ENCODE measurements at places on chromosomes 4 and X.
A peak's percentile ranks its signal among the peaks of the same experiment; 100 is the strongest.

- no peak for DNase-seq
These were observed 674.9 kb downstream of the SMARCA1 start for GRCh38 chrX:128848374-128848773.

DNA sequence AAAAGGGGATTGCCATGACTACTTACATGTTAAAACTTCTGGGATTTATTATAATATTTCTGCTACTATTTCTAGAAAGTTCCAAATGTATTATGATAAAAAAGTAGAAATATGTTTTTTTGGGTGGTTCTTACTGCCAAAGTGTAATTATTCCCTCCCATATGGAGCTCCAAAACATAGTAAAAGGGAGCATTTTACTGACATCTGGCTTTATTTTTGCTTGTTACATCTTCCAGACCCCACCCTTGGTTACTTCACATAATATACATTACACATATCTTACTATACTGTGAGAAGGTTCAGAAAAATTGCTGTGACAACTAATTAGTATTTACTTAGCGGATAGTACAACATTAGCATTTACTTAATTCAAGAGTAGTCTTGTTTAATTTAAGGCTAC lies 205.1 kb upstream of the TLL1 start:
- no peak for DNase-seq

DNA sequence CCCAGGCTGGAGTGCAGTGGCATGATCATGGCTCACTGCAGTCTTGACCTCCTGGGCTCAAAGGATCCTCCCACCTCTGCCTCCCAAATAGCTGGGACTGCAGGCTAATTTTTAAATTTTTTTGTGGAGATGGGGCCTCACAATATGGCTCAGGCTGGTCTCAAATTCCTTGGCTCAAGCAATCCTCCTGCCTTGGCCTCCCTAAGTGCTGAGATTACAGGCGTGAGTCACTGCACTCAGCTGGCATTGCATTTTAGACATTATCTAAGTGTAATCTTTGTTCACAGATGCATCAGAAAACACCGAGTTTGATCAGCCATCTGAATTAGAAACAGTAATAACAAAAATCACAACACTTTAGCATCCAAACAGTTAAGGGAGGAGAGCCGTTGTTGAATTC lies 53.4 kb upstream of the CBR4 start:
- no peak for DNase-seq

- DNase-seq: no peak
These were observed 688 bp upstream of the EVC start for GRCh38 chr4:5710065-5710960.

DNA sequence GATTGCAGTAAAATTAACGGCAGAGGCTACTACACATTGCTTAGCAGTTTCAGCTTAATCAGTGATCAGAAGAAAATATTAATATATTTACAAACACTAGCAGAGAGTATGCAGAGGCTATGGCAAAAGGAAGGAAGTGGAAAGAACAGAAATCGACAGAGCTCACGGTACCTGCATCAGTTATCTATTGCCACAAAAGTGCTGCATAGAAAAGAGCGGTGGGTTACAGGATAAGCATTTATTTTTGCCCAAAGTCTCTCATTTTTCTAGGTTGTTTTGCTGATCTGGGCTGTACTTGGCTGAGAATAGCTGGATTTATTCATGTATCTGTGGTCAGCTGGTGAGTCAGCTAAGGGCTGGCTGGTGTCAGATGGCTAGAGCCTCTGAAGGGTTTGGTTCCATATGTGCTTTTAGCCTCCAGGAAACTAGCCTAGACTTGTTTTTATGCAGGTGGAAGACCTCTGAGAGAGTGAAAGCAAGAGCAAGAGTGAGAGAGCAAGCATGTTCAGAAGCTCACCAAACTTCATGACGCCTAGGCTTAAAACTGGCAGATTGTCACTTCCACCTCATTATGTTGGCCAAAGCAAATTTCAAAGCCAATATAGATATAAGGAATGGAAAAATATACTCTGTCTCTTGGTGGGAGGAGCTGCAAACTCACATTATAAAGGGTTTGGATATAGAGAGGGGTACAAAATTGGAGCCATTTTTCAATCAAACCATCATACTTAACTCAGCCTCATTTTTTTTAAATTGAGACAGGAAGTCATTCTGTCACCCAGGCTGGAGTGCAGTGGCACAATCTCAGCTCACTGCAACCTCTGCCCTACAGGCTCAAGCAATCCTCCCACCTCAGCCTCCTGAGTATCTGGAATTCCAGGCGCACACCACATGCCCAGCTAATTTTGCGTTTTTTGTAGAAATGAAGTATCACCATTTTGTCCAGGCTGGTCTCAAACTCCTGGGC lies 153.2 kb upstream of the RPL34 start:
- DNase-seq: no peak

DNA sequence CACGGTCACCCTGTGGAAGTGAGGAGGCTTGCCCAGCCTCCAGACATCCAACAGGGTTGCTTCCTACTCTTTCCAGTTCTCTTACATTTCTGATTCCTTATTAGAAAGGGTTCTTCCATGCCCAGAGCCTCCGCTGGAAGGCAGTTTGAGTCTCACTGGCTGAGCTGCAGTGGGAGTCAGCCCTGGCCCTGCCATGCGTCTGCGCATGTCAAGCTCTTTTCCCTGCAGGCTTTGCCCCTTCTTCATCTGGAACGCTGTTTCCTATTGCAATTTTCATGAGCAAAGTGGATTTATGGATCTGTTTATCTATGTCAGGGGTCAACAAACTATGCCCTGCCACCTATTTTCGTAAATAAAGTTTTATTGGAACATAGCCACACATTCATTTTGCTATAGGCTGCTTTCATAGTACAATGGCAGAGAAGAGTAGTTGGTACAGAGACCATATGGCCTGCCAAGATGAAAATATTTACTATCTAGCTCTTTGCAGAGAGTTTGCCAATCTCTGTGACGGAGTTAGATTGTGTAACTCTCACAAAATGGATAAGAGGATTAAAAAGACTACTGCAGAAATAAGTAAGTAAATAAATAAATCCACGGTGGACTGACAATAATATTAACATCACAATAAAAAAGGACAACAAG lies 3.9 kb upstream of the CHRNA9 start:
- no peak for DNase-seq

- no peak for DNase-seq
These were observed 974.9 kb downstream of the RPA4 start for GRCh38 chrX:97858592-97858991.

- no peak for DNase-seq
These were observed 31.6 kb downstream of the ETDC start for GRCh38 chrX:135340831-135341230.

DNA sequence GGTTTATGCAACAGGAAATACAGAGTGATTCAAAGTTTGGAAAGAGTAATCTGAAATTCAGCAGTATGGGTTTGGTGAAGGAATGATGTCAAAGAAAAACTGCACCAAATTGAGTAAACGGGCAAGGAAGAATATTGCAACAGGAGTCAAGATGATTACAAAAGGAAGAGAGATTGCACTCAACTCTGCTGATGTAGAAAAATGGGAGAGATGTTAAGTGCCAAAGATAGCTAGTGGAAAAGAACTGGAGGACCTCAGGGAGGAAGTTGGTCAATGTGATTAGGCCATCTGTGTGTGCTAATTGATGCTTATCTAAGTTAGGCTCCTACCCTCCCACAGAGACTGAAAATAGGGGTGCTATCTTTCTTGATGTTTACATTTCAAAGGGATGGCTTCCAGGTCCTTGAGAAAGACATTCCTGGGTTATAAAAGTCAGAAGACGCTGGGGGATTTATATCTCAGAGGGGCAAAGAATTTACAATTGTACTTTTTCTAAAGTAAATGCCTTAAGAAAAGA lies 167.4 kb upstream of the FAM47A start:
- no peak for DNase-seq

GRCh38 chrX:54085666-54086065 lies 41.4 kb upstream of the PHF8 start:
- DNase-seq: no peak

- peak; percentile 77 for DNase-seq
These were observed 3.4 kb upstream of the AVPR2 start for GRCh38 chrX:153900831-153901752.

- no peak for DNase-seq
These were observed 21.6 kb downstream of the SYNPO2 start for GRCh38 chr4:118910221-118910620.

DNA sequence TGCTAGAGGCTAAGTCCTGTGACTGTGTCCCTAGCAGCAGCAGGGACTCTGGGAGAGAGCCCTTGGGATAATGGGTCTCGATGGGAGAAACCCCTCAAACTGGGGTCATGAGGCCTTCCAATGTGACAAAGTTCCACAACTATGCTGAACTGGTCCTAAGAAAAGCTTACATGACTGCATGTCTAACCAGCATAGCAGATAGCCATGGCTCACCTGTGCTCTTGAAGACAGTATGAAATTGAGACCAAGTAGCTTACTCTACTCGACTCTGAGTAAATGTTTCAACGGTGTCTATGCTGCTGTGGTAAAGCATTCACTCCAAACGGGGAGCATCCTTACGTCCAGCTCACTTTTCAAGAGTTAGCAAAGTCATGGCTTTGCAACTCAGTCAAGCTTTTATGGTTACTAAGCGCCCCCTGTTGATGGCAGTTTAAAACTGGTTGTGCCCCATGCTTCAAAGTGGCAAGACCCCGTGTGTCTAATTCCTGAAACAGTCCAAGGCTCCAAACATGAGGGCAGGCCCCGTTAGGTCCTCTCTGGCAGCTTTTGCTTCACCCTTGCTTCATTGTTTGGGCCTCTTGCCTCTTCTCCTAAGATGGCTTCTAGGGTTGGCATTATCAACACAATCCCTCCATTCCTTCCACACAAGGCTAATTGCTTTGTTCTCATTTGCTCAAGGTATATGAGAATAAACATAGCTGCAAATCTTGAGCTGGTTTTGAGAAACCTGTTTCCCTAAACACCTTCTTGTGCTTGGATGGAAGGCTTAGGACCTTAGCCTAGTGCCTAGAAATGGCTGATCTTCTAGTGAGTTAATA lies 46.6 kb downstream of the CCNG2 start:
- peak; percentile 23 for DNase-seq

DNA sequence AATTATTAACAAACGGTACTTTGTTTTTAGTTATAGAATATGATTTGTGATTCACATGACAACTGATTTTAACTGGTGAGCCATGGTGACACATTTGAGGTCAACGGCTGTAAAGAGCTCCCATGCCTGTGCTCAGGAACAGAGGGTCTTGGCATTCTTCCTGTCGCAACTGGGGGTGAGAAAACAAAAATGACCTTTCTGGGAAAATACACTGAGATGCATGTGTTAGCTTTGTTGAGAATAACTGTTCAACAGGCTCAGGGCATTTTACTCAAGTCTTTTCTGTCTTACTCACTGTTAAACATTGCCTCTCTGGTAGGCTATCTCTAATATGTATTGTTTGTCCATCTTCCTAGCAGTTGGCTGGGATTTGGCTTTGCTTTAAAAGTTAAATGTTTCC lies 57.1 kb upstream of the HPGD start:
- DNase-seq: no peak

DNA sequence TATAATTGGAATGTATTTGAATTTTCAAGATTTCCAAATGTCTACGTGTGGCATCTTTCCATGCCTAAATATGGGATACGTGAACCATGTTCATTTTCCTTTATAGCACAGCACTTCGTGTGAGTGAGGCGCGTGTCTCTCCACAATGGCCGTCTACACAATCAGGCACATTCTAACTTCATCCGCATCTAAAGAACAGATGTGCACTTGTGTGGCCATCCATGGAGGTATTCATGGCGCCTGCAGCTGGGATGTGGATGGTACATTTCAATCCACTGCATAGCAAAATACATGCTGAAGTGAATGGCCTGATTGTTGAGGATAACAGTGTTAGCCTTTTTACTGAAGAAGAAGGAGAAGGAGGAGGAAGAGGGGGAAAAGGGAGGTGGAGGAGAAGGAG lies 34.5 kb upstream of the TRIM2 start:
- no peak for DNase-seq

DNA sequence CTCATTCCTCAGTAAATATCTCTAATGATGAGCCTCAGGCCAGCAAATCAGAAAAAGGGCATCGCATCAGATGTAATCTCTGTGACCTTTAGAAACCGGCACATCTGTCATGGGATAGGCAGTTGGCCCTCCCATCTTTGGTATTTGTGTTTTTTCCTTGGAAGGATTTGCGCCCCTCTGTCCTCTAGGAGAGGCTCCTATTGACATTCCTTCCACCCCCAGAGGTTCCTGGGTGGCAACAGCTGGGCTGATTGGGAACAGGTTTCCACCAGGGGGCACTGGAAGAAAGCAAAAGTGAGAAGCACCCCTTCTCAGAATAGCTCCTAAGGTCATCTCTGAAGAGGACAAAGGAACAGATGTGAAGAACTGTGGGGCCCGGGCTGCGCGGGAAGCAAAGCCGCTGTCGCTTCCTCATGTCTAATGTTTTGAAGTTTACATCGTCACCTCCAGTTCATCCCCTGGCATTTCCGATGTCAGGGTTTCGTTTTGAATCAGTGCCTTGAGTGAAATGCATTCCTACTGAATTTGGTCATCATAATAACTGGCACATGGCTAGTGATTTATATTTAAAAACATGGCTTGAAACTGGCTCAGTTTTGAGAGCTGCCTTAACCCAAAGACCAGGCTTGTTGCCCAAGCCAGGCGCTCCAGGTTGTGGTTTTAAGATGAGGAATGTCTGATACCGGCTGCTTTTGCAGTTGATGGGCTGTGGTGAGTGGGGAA lies 6.2 kb downstream of the TXK start:
- DNase-seq: peak; percentile 24

GRCh38 chr4:51895158-51895557 lies 52.2 kb downstream of the DCUN1D4 start:
- no peak for DNase-seq

- no peak for DNase-seq
These were observed 74.3 kb downstream of the RGS12 start for GRCh38 chr4:3366893-3367775.
